ENCODE measurements at places on chromosomes 1 and 21.

- DNase-seq: no peak
Observed at GRCh38 chr1:84223751-84224432, 77.6 kb upstream of the SAMD13 start.

DNA sequence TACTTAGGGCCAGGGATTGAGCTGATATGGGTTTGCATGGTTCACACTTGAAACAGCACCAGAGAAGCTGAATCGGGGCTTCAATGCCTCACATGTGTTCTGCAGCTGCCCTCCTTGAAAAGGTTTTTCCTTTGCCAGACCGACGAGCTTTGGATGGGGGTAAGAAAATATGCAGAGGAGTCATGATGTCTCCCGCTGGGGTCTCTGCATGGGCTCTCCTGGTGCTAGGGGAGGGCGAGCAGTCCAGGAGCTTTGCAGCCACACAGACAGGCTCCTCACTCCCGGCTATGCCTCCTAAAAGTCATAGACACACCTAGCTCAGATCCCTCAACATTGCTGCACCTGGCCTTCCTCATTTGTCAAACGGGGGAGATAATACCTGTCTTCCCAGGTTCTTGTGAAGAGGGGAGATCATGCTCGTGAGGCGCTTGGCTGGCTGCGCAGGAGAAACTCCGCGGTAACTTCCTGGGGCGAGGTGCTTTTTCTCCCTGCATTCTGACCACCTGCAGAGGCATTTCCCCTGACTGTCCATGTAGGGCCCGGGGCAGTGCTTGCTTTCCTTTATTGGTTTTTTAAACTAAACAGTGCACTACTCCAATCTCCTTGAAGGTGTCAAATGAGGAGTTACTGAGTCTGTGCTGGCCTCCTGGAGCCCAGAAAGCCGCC, 112.4 kb downstream of the PLXNA2 start:
- no peak for DNase-seq

DNA sequence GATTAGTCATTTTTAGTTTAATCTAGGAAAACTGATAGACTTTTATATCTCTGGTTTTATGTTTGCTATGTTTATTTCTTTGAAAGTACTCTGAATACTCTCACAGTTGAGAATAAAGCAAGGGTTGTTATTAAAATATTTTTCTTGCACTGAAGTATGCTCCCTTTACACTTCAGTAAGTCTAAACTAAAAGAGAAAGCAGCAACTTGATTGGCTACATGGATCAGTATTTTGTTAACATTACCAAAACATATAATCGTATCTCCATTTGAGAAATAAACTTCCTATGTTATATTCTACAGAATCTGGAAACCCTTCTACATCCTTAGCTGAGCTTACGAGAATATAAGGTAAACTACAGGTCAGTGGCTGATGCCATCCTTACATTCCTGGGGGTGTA, 149.5 kb upstream of the HP1BP3 start:
- DNase-seq: no peak

GRCh38 chr1:227901906-227902640, 45.7 kb downstream of the WNT9A start:
- DNase-seq: no peak
